ENCODE measurements at places on chromosomes 16 and 17. TPM values are rescaled to one million over a fixed set of nuclear protein-coding genes. Genes with fewer than 3 reads are reported as not detected.

DNA sequence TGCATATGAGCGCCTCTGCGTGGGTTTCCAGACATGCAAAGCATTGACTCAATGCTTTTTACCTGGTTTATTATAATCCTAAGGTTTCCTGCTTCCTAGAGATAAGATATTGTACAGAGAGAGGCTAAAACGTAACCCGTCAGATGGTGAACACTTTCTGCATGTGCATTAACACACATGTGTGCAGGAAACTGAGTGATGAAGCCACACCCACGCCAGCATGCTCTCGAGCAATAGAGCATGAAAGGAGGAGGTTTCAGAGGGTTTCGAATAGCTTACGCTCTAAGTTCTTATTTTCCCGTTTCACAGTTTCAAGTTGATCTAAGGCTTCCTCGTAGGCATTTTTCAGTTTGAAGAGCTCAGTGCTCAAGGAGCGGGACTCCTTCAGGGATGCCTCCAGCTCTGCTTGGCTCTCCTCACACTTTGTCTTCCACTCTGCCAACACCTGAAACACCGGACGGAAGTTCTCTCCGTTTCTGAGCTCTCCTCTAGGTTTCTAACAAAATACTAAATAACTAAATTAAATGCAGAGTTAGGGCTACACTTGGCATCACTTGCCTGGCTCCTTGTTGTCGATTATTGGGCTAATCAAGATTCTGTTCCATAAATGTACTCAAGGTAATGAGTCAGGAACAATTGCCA, 23.2 kb downstream of the MYH3 start:
- no peak for DNase-seq

DNA sequence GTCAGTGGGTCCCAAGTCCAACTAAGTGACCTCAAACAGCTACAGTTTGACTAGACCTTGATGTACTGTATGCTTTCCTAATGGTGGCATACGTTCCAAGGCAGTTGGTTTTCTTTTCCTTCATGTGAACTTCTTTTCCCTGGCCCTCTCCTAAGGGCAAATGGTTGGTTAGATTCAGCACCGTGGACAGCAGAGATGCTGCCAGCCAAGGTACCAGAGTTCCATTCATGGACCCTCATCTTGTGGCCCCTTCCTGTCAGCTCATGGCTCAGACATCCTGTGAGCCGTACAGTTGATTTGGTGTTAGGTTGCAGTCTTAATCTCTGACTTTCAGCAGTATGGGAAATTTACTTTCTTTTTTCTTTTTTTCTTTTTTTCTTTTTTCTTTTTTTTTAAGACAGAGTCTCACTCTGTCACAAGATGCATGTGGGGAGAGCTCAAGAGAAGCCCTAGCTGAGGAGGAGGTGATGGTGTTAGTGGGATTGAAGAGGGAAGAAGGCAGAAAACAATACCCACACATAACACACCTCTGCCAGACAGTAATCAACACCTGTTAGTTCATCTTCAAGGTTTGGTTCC, 122.4 kb downstream of the USP31 start:
- no peak for DNase-seq

GRCh38 chr17:62588109-62588508, 39.4 kb upstream of the MRC2 start:
- no peak for DNase-seq

DNA sequence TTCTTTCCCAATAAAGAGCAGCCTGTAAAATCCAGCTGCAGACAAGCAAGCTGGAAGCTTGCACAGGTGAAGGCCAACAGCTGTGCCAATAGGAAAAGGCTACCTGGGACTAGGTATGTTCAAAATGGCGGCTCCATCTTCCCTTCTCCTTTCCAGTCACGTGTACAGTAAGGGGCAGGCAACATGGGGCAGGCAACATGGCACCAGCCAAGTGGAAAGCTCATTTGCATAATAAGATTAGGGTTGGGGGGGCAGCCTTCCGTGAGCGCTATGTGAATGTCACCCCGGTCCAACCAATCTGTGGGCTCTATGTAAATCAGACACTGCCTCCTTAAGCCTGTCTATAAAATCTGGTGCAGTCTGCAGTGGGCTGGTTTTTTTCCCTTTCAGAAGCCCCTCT, 31.3 kb downstream of the TVP23A start:
- no peak for DNase-seq

GRCh38 chr16:78591682-78592103, 492.2 kb downstream of the WWOX start:
- DNase-seq, result no peak

DNA sequence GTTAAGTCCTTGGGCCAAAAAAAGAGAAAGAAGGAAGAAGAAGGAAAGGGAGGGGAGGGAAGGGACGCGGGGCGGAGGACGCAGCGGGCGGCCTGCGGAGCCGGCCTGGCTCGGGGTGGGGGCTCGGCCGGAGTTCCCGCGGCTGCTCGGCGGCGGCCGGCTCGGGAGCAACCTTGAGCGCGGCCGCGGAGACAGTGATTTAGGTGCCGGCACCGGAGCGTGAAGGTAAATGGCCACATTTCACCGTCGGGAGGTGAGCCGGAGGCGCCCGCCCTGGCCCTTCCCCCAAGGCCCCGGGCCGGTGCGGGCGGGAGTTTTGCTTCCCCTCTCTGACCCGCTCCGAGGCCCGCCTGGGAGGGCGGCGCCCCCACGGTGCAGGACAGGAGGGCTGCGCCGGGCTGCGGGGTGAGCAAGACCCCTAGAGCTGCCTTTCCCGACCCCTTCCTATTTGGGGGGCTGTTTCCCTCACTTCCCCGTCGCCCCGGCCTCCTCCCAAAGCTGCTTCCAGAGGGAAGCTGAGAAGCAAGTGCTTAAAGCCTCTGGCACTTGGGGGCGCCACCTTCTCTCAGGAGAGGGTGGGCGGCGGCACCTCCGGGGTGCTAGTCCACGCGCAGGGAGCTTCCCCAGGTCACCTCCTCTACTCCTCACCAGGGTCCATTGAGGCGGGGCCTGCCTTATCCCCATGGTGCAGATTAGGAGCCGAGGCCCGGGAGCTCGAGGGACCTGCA, 56.5 kb downstream of the MRM1 start:
- DNase-seq, result no peak

GRCh38 chr16:20673071-20673806, 24.2 kb downstream of the ACSM1 start:
- DNase-seq, result no peak

GRCh38 chr17:15298176-15298575, 33.0 kb upstream of the PMP22 start:
- no peak for DNase-seq

- no peak for DNase-seq
These were observed 4.3 kb downstream of the DLX4 start for GRCh38 chr17:49973271-49973615.

DNA sequence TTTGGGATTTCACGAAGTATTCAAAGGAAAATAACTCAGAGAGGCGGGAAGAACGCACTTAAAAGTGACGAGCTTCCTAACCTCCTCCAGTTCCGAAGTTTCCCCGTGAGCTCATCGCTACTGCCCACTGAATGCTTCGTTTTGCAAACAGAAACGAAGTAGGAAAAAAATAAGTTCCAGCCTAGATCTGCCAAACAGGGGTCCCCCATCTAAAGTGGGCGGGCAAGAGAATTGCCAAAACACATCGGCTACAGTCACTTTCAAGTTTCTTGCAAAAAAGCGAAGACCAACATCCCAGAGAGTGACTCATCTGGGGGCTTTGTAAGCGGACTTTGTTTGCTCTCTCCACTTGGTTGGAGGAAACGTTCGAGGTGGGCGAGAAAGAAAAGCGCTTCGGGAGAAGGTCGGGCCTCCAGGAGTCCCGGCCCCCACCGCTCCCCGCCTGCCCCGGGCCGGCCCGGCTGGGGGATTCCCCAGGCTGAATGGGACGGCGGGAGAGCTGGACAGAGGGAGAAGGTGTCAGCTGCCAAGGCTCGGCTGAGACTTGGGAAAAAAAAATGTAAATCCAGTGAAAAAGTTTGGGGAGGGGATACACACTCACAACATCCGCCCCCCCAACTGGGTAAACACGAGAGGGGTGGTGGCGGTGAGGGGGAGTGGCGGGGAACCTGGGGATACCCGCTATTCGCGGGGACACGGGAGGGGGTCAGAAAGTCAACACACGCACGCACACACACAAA, 1.0 kb downstream of the VEZF1 start:
- peak; percentile 54 for DNase-seq

DNA sequence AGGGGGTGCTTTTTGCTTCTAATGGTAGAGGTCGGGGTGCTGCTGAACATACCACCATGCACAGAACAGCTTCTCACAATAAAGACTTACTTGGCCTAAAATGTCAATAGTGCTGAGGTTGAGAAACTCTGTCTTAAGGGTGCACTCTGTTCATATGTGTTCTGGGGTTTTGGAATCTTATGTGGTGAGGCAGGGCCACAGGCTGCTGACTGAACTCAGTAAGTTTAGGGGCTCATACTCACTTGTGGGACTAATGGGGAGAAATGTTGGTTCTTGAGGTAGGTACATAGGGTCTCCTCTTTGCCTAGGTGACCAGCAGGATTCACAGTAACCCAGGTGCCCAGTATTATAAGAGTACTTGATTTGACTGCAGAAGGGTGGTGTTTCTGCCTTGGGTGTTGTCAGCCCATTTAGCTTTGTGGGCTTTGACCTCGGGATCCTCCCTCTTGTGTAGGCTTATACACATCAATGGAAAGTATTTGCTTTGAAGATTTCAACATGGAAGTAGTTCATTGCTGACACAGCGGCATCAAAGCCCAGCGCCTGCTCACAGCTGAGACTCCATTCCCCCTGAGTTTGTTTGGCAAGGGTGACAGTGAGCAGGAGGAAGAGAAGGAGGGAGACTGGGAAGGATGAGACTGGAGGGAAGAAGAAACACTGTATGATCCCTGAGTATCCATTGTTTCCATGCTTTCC, 17.2 kb downstream of the SLC7A6 start:
- no peak for DNase-seq

DNA sequence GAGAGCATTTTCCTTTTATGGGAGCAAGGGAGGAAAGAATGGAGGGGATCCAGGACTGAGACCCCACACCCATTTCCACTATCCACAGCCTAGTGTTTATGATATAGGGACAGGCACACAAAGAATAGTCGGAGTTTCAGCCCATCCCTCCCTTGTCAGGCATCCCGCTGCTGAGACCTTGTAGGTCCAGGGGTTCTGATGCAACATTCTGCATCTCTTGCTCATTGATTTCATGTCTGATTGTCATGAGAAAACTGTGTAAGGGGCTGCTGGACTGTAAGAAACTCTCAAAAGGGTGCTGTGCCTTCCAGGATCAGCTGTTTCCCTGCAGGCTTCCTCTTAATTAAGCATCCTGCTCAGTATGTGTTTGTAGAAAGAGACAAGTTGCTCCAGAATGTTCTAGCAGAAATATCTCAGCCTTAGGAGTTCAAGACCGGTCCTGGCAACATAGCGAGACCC, 5.3 kb upstream of the POLR3E start:
- no peak for DNase-seq

DNA sequence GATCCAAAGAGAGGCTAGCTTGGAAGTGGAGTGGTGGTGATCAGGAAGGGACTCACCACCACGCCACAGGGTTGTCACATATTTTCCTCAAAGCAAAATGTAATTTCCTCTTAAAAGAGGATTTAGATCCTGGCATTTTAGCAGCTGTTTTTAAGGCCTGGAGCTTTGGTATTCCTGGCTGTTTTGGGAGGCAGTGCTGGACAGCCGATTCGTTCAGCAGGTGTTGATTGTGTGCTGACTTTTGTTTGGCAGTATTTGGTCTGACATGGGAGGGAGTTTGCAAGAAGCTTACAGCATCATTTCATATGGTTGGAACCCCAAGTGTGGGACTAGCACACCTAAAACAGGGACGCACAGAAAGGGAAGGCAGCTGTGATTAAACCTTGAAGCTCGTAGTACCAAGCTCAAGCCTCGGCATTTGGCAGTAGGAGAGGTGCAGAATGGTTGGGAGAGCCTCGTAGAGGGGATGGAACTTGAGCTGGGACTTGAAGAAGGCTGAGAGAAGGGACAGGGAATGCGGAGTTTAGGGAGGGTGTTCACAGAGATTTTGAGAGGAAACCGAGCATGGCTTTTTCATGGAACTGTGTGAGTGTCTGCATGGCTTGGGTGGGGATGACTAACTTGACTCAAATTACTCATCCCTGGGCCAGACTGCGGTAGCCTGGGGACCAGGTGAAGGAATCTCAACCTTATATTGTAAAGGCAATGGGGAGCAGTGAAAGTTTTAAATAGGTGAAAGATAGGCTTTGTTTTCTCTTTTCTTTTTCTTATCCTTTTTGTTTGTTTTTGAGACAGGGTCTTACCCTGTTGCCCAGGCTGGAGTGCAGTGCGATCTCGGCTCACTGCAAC, 52.3 kb downstream of the RPTOR start:
- no peak for DNase-seq

DNA sequence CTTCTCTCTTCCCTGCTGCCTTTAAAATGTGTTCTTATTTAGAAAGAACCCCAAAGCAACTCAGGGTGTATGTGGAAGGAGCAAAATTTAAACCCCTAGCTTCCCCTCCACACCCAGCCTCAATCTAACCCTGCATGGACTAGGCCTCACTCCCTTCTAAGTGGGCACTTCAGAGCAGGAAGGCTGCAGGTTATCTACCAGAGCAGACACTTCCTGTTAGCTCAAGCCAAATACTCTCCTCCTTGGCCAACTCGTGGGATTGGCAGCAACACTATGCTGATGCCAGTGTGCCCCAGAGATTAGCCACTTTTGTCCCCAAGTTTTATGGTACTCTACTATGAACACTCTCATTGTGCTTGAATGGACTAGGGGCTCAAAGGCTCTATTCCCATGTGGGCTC, 35.6 kb downstream of the CCDC42 start:
- DNase-seq, result no peak

- no peak for DNase-seq
These were observed 24.0 kb downstream of the PIK3R5 start for GRCh38 chr17:8941520-8941919.

DNA sequence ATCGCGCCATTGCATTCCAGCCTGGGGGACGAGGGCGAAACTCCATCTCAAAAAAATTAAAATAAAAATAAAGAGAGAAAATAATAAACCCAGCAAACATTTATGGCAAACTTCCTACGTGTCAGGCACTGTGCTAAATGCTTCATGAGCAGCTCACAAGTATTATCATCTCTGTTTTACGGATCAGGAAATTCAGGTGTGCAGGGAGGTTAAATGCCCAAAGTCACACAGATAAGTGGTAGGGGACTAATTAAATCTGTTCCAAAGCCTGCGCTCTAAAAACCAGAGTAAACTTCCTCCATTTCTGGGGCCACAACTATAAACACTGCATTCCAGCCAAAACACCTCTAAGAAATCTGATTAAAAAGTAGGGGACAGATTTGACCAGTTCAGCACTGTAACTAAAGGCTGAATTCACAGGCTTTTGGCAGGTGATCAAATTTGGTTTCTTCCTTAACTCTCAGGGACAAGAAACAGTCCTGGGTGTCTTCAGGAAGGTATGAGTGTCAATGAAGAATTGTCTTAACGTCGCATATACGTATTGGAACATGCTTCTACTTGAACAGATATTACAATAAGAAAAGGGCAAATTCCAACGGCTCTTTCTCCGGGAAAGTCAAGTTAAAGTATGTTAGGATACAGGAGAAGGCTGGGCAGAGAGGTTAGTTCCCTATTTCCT, 996 bp downstream of the STRADA start:
- DNase-seq, result no peak

Gene COX10
- total RNA-seq, result 24.9 TPM

Gene RHBDF2
- 41.6 TPM for total RNA-seq

Gene NAE1
- 67.8 TPM for total RNA-seq

Gene ZG16B
- total RNA-seq, result 31.8 TPM

Gene CES1
- 56.8 TPM for total RNA-seq

Gene SPNS2
- total RNA-seq, result 30.0 TPM

Gene CASKIN1
- 0.05 TPM for total RNA-seq

Gene MYH8
- not detected for total RNA-seq

Gene GRIN2C
- 0.23 TPM for total RNA-seq

Gene C16orf96
- not detected for total RNA-seq

All from ureter (tissue), 1 donor.